ENCODE measurements at places on chromosomes 11 and 22.

DNA sequence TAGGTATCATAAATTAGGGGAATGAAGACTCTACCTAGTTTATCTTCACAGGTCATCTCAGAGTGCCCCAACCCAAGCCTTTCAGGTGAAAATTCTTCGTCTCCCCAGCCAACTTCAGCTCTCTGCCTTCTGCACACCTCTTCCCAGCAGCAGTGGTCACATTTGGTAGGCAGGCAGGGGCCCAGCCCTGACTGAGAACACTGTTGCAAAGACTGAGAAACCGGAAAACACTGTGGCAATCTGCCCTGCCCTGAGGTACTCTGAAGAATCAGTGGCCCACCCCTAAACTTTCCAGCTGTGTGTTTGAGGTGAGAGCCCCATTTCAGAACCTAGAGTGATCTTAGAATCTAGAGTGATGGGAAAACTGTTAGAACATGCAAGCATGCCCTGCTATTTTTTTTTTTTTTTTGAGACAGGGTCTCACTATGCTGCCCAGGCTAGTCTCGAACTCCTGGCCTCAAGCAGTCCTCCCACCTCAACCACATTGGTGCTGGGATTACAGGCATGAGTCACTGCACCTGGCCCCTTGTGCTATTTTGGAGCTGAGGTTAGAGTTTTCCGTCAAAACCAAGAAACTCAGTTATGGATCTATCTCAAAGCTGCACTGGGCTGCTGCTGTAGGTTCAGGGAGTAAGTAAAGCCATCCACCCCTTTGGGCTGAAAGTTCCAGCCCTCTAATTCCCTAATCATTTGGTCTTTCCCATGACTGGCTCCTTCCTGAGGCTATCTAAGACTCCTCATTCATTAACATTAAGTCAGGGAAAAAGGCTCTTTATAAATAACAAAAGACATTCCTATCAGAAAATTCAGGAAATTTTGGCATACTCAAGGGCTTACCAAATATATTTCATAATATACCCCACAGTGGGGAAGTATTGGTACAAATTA is 1.7 kb upstream of the LDHA start:
- DNase-seq, result no peak

DNA sequence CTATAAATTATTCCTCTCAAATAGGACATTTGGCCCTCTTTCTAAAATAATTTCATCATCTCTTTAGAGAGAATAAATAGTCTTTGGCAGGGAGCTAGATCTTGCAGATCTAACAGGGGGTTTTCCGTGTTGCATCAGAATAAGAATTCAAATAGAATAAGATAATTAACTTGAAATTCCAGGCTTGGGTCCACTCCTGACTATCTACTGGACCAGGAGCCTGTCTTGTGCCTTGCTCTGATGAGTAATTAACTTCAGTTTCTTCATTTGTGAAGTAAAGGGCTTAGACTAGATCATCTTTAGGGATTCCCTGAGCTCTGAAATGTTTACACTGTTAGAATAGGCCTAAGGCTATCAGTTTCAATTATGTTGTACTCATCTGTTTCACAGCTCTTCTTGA is 23.5 kb upstream of the TMEM123 start:
- no peak for DNase-seq

DNA sequence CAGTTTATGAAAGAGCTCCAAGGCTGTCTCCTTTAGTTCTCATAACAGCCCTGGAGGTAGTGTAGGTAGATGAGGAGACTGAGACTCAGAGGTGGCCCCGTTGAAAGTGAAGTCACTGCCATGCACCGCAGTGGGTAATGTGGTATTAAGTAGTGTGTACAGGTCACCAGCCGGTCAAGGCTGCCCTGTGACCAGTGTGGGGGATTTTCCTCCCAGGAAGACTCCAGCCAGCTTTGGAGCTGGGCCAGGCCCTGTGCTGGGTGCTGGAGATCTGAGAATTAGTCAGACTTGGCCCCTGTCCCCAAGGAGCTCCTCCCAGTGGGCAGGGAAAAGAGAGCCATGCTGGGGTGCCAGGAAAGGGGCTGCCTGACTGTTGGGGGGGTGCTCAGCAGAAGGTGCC is 5.3 kb downstream of the OMP start:
- DNase-seq, result peak; percentile 59

DNA sequence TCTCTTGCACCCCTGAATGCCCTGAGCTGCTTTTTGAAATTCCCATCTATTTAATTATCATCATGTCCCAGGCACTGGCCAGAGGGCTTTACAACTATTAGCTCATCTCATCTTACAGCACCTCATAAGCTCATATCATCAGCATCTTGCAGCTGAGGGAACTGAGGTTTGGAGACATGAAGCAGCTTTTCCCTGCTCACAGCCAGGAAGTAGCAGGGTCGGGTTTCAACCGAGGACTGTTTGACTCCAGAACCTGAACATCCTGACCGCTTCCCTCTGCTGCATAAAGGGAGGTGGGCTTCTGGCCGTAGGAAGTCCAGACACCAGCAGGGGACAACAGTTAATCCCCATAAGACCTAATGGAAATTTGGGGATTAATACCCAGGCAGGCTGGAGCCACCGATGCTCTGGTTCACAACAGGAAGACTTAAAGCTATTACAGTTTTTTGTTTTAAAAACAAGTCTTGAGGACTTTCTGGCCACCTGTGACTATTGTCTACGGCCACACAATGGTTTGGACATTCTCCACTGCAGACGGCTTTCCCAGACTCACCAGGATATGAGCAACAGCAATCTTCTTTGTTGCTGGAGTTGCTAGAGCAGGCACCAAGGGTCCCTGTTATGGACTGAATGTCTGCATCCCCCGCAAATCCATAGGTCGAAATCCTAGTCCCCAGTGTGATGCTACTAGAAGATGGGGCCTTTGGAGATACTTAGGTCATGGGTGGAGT is 47.4 kb downstream of the CHST1 start:
- DNase-seq, result no peak

DNA sequence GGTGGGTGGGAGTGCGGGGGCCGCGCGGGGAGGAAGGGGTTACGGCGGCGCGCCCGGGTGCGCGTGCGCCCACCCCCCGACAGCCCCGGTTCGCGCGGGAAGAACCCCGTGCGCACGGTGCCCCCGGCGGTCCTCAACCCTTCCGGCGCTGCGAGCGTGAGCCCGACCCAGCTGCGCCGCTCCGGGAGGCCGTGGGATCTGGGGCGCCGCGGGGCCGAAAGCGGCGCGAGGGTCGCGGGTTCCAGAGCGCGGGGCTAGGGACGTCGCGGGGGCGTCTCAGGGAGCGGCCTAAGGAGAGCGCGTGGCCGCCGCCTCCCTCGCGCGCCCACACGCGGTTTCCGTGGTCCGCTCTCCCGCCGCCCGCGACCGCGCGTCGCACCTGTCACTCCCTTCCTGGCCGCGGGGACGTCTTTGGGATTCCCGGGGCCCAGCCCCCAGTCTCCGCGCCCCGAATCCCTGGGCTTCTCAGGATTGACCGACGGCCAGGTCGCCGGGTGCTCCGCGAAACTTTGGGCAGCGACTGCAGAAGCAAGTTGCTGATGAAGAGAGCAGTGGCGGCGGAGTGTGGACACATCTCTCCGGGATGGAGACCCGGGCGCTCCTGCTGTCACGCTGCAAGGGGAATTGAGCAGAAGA is 582 bp downstream of the SREBF2 start:
- peak; percentile 73 for DNase-seq

GRCh38 chr11:6458352-6459098 is 15.2 kb downstream of the TRIM3 start:
- no peak for DNase-seq

GRCh38 chr22:42319386-42319785 is 48.9 kb upstream of the TCF20 start:
- no peak for DNase-seq

DNA sequence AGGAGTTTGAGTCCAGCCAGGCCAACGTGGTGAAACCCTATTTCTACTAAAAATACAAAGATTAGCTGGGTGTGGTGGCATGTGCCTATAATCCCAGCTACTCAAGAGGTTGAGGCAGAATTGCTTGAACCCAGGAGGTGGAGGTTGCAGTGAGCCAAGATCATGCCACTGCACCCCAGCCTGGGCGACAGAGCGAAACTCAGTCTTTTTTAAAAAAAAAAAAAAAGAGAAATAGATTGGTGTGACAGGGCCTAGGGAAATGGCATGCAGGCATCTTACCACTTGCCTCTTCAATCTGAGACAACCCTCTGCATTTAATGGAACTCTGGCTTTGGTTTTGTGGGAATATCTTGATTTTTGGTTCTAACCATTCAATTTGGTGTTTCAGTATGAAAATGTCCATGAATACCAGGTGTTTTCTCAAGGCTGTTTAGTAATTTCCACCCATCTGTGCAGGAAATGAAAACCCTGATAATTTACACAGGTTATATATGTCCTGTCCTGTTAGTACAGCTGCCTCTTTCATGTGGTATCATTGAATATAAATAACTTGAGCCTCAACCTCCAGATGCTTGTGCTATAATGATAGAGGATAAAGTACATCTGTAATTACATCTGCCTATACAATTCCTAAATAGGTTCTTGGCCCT is 8.4 kb downstream of the XBP1 start:
- DNase-seq, result no peak

DNA sequence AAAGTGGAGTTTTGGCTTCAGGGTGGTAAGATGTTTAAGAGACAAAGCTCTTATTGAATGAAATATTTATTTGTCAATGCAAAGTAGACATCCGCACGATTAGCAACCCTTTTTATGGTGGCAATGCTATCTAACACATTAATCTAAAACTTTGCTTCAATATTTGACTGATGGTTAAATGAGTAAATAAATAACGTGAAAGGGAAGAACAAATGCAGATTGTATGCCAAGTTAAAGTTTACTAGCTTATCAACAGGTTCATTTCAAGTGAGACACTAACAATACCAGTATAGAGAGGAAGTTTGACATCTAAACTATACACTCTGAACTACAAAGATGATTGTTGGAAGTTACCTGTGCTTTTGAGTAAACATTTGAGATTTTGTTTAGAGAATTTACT is 50.1 kb downstream of the AASDHPPT start:
- no peak for DNase-seq

GRCh38 chr11:75159151-75159953 is 8.4 kb downstream of the SLCO2B1 start:
- DNase-seq, result no peak

GRCh38 chr11:13891911-13892310 is 70.6 kb upstream of the SPON1 start:
- DNase-seq, result no peak

GRCh38 chr11:112033902-112034301 is 8.7 kb downstream of the DLAT start:
- no peak for DNase-seq

GRCh38 chr22:29700900-29701154 is 19.0 kb upstream of the CABP7 start:
- no peak for DNase-seq

- DNase-seq, result peak; percentile 55
Observed at GRCh38 chr22:41198027-41198580, 7.0 kb upstream of the L3MBTL2 start.

DNA sequence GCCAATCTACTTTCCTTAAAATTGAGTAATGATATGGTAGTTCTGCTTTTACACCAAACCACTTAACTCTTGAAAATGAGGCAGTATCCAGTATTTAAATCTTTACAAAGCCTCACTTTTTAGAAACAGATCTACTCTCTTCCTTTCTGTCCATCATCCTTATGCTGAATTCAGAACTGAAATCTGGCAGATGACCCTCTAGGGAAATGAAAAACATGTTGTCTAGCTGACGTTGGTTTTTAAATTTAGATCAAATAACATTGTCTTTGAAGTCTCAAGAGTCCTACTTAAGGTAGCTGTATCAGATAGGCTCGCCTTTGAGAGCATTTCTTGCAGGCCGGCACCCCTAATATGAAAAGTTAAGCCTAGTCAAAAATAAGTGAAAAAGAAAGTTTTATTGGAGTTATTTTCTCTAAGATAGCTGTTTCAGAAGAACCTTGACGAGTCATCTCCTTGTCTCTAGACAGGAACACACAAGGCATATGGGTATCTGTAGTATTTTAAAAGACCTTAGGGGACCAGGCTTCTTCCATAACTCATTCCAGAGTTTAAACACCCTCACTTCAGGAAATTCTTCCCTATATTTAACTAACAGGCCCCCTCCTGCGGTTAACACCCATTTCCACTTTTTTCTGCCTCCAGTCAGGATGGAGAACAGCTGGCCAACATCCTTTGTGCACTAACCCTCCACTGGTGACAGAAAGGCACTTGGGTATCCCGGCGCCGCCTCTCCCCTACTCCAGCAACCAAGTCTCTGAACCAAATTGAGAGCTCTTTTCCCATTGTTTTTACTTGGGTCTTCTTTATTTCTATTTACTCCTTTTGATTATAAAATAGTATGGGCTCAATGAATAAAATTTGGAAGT is 81.2 kb downstream of the WNT11 start:
- DNase-seq, result no peak

- DNase-seq, result no peak
Observed at GRCh38 chr11:19513253-19513652, 199.4 kb upstream of the NAV2 start.

- no peak for DNase-seq
Observed at GRCh38 chr11:71240061-71240690, 12.2 kb downstream of the SHANK2 start.

- DNase-seq, result no peak
Observed at GRCh38 chr11:6052374-6052773, 21.8 kb upstream of the OR56A1 start.

DNA sequence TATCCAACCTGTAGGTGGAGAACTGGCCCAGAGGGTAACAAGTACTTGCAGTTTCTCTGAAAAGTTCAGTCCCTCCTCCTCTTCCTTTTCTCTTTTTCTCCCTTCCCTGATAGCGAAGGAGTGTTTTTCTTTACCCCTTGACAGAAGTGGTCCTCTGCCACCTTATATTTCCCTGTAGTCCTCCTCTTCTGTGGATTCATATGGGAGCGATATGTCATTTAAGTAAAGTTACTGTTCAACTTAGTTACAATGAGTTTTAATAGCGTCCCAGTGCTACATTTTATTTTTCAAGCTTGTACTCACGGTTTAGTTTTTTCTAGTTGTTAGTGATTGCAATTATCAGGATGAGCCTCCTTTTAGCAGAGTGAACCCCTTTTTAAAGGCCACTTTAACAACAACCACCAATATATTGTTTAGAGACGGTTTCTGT is 1.4 kb downstream of the PCF11 start:
- no peak for DNase-seq

- no peak for DNase-seq
Observed at GRCh38 chr11:80066291-80066690, 625.5 kb upstream of the TENM4 start.
